ENCODE measurements at places on chromosomes 4 and X. TPM values are rescaled to one million over a fixed set of nuclear protein-coding genes. Genes with fewer than 3 reads are reported as not detected.

GABRA4 gene
- not detected for total RNA-seq

DNA sequence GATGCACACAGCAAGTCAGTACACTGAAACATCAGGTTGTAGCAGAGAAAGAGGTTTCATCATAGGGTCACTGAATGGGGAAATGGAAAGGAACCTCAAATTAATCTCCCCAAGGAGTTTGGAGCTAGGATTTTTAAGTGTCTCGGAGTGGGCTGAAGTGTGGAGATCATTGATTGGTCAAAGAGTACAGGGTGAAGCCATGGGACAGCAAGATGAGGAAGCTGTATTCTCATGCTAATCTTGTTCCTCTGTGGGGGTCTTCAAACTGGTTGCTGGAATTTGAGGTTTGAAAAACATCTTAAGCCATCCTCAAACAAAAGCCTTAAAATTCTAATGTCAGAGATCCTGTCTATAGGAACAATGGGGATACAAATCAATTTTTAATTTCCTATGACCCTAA, 78.8 kb upstream of the TEX13A start:
- no peak for DNase-seq

DNA sequence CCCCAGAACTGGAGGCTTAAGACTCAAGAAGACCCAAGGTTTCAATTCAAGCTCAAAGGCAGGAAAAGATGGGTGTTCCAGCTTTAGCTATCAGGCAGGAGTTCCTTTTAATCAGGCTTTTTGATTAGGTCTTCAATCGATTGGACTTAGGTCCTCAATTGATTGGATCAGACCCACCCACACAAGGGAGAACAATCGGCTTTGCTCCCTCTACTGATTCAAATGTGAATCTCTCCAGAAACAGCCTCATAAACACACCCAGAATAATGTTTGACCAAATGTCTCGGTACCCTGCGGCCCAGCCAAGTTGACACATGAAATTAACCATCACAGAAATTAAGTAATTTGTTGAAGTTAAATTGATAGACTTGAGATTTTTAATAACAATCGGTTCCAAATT, 917.1 kb upstream of the FTHL17 start:
- no peak for DNase-seq

GRCh38 chr4:122798101-122798500, 28.5 kb upstream of the FGF2 start:
- peak; percentile 87 for DNase-seq

DNA sequence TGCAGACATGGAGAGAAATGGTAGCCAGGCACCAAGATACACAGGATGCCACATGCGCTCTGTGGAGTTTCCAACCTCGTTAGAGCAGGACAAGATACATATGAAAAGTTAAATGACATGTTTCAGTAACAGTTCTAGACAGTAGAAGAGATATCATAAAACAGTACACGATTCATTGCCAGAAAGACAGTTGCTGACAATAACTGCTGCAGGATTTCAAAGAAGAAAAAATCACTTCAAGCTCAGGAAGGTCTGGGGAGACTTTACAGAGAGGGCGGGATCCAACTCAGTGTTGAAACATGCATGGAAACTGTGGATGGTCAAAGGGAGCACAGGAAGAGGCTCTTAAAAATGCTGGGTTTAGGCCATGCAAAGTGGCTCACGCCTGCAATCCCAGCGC, 31.0 kb downstream of the DCTD start:
- DNase-seq: peak; percentile 91

MAGEB1 gene
- not detected for total RNA-seq

NSUN7 gene
- 0.84 TPM for total RNA-seq

DNA sequence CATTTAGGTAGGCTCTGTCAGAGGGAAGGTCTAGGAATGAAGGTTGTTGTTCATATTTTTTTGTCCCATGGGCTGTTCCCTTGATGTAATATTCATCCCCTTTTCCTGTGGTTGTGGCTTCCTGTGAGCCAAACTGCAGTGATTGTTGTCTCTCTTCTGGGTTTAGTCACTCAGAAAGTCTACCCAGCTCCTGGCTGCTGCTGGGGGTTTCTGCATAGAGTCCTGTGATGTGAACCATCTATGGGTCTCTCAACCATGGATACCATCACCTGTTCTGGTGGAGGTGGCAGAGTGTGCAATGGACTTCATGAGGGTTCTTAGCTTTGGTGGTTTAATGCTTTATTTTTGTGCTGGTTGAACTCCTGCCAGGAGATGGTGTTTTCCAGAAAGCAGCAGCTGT, 122.8 kb downstream of the ZC4H2 start:
- DNase-seq: no peak

DNA sequence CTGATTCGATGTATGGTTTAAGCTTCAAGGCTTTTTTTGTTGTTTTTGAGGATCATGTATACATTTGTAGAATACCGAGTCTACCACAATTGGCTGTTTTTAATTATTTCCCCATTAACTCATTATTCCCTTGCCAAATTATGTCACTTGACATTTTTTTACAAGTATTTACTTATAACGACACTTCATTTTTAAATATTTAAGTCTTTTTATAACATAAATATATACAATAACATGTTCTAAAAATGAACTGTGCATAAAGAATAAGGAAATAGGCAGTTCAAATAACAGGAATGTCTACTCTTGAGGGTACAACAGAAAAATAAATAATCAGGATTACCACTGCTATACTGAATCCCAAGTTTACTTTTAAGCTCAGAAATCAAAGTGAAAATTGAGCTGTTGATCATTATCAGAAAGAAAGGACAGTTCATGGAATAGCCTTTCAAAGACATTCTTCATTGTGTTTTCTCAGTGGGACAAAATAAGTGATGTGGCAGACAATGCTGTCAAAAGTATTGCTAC, 627.5 kb downstream of the PCDH19 start:
- DNase-seq: no peak

CNGA2 gene
- not detected for total RNA-seq

GRCh38 chr4:88335092-88335665, 43.5 kb upstream of the HERC6 start:
- DNase-seq: peak; percentile 5

KIAA1210 gene
- total RNA-seq: 0.18 TPM

GRCh38 chrX:108696690-108697089, 39.7 kb downstream of the IRS4 start:
- no peak for DNase-seq

DNA sequence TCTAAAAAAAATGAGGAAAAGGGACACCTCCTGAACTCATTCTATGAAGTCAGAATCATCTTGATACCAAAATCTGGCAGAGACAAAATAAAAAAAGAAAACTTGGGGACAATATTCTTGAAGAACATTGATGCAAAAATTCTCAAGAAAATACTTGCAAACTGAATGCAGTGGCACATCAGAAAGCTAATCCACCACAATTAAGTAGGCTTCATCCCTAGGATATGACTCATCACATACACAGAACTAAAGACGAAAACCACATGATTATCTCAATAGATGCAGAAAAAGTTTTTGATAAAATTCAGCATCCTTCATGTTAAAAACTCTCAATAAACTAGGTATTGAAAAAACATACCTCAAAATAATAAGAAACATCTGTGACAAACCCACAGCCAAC, 98.3 kb downstream of the FAM47B start:
- DNase-seq: no peak

KLF8 gene
- total RNA-seq: 3.3 TPM

DNA sequence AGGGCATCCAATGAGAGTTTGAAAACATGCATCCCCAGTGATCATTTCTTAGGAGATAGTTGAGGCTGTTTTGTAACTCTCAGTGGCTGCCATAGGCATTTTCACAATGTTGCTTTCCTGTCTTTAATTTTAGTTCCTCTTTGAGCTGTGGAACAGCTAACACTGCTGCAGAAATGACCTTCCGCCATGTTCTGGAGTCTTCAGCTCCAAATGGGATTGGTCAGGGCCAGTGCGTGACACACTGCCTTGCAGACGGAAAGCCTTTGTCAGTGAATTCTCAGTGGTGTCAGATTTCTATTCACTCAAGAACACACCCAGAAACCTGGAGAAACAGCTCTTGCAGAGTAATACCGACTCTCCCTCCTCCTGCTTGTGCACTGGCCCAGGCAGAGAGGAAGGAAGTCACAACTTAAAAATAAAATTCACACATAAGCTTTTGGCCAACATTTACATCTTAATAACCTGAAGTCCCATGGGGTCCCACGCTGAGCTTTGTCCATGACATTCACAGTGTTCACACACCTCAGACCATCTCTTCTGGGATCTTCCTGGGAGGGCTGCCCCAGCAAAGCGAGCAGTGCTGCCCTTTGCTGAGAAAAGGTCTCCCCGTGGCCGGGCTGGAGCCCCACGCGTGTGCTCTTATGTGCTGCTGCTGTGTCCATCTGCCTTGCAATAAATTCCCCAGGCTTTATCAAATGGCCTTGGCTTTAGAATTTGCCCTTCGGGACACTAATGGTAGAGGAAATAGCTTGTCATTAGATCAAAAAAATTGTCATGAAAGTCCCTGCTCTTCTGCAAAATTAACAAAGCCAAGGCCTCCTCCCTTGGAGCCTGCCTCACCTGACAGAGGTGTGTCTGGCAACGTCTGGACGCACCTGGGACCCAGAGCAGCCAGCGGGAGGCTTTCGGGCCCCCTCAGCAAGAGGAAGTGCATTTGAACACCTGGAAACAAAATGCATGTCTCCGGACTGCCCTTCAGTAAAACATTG, 126.8 kb downstream of the IRF2 start:
- DNase-seq: peak; percentile 89

DNA sequence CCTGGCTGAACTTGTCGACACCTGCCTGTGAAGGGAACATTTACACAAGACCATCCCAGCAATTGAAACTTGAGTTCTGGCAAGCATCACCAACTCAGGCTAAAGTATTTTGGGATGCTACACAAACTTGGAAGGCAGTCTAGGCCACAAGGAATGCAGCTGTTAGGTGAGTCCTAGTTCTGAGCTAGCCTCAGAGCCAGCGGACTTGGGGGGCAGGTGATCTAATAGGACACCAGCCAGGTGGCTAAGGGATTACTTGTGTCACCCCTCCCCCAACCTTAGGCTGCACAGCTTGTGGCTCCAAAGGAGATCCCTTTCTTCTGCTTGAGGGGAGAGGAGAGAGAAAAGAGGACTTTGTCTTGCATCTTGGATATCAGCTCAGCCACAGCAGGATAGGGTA, 62.3 kb upstream of the DKK2 start:
- DNase-seq: no peak

PSMD10 gene
- total RNA-seq: 55.8 TPM

GRCh38 chrX:65900850-65901844, 138.7 kb downstream of the VSIG4 start:
- no peak for DNase-seq

DNA sequence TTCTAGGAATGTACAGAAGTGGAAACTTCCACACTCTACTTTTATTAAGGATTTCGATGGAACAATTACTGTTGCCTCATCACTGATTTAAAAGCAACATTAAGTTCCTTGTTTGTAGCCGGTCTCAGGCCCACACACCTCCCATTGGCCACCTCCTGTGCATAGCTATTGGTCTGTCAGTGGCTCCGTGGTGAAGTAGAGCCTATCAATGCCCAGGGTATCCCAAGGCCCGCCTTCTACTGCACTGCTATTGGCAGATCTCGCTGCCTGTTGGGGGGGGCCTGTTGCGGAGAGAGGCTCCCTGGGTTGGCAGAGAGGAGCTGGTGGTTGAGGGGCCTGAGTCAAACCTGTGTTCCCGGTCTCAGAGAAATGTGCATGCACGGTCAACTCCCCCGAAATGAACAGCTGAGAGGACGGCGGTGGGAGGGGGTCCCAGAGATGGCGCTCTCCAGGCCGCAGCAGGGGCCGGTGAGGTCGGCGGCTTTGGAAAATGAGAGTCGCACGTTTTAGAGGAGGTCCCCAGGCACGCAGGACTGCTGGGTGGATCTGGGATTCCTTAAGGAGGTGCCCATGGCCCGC, 4.9 kb upstream of the ARAF start:
- DNase-seq: peak; percentile 97

GRCh38 chr4:70002507-70002906, 6.7 kb downstream of the STATH start:
- no peak for DNase-seq

UGT2B28 gene
- total RNA-seq: not detected

SPANXC gene
- total RNA-seq: not detected

DNA sequence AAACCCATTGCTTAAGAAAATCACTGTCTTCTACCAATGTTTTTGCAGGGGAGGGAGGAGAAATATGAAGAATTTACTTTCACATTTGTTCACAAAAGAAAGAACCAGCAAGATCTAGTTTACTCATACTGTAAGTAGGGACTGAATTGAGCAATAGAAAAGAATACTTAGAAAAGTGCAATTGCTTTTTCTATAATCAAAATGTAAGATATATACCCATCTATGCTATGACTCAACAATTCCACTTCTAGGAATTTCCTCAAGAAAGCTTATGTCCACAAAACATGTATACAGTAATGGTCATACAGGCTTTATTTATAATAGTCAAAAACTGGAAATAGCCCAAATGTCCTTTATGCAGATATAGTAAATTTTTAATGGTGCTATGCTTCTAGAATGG, 196.4 kb downstream of the LRBA start:
- no peak for DNase-seq

GRCh38 chrX:5775846-5776430, 452.7 kb downstream of the NLGN4X start:
- DNase-seq: peak; percentile 17

DNA sequence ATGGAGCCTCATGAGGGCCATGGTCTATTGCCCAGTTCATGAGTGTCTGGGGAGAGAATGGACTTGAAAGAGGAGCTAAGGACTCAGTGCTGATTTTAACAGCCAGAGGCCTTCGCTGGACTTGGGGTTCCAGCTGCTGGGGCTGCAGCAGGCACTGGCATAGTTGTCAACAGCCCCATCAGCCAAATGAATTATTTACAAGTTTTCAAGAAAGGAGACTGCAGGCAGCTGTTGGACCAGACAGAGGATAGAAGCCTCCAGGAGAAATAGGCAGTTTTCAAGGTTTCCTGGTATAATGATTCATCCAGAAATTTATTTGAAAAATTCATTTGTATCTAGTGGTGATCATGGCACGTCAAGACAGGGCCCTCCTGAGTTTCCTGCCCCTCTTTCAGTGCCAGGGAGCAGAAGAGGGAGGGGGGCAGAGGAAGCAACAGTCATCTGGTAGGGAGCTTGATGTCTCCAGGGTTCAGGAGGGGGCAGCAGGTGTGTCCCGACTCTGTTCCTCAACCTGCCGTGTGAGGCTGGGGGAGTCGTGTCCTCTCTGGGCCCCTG, 63.1 kb upstream of the GPR78 start:
- no peak for DNase-seq

Measured in muscle of leg (tissue), 16 donors.